ENCODE measurements at places on chromosomes 6 and 20.
A peak's percentile ranks its signal among the peaks of the same experiment; 100 is the strongest.

GRCh38 chr6:112800916-112801315 lies 453.8 kb downstream of the RFPL4B start:
- DNase-seq, result no peak

GRCh38 chr20:53216478-53216855 lies 244.3 kb downstream of the TSHZ2 start:
- DNase-seq, result no peak

DNA sequence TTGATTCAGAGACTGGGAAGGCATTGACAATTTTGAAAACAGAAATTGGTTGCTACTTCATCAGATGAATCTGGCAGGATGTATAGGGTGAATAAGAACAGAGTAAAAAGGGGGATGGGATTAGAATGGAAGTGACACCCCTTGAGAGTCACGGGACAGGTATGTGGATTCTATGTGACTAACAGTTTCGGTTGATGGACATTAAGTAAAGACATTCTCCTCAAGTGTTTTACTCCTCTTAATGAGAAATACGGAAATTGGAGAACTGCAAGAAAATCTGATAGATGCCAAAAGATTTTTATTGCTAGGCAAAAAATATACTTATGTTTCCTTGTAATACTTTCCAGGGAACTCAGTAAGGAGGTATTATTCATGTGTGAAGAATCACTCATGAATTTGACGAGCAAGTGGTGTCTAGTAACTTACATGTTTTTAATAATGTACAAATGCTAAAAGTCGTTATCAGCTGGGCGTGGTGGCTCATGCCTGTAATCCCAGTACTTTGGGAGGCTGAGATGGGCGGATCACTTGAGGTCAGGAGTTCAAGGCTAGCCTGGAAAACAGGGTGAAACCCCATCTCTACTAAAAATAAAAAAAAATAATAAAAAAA lies 135.8 kb downstream of the KIF16B start:
- DNase-seq, result no peak

DNA sequence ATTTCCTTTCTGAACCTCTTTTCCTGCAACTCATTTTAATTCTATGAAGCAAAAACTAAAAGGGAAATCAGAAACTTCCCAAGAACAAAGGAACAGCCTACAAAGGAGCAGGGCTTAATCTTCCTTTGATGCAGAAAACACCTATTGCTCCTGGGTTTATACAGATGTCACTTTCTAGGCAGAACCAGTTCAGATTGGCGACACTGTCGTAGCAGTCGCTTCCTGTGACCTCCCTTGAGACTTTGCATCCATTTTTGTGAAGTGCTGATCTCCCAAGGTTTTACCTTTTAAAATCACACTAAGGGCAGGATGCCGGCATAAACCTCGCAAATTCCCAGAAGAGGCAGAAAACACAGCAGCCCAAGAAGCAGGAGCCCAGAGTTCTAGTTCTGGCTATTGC lies 40.1 kb downstream of the JAG1 start:
- no peak for DNase-seq

- no peak for DNase-seq
Observed at GRCh38 chr6:34030831-34031624, 114.9 kb downstream of the GRM4 start.

- peak; percentile 17 for DNase-seq
Observed at GRCh38 chr20:37590938-37591490, 63.3 kb upstream of the BLCAP start.

DNA sequence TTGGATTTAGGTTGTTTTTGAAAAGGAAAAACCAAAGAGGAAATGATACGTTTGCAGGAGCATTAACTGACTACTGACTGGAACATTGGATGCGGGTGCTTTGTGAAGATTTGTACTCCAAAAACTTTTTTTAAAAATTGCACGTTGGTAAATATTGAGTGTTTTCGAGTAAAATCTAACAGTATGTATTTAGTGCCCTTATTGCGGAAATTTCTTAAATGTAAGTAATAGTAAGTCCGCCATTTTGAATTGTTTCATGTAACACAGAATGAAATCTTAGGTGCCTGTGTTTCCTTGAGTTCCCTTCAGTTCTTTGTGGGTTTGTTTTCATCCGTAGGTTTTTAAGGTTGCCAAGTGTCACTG lies 15.2 kb upstream of the LIN28B start:
- DNase-seq, result peak; percentile 39

DNA sequence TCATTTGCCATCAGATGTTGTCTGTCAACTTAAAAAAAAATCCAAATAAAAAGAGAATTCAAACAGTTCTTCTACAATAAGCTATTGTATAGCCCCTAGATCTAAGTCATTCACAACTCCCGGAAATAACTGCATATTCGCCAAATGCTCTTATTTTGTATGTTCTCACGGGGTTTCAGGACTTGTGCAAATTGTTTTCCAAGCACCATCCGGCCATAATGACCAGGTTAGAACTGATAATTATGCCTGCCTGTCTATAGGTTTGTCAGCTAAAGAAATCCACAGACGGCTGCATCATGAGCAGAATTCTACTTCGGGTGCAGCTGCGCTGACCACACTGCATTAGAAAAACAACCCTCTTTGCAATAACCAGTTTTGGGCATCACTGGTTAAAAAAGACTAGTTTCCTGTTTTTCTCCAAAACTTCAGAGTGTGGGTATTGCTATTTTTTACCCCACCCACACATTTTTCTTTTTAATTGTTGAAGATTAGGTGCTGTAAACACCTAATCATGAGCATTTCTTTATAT lies 87.7 kb downstream of the HIVEP2 start:
- DNase-seq, result no peak

DNA sequence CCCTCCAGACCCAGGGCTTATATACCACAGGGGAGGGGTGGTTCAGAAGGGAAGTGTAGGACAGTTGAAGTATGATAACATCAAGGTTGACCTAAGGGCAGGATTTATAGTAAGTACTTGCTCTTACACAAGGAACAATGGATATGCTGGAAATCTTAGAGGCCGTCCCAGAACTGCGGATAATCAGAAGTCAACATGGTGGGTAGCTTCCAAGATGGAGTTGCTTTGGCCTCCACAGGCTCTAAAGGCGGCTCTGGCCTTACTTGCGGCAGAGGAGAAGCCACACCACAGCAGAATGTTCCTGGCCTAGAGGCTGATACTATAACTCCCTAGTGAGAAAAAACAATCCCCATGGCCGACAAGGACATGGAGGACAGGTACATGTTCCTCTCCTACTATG lies 344.7 kb downstream of the CDC5L start:
- no peak for DNase-seq

DNA sequence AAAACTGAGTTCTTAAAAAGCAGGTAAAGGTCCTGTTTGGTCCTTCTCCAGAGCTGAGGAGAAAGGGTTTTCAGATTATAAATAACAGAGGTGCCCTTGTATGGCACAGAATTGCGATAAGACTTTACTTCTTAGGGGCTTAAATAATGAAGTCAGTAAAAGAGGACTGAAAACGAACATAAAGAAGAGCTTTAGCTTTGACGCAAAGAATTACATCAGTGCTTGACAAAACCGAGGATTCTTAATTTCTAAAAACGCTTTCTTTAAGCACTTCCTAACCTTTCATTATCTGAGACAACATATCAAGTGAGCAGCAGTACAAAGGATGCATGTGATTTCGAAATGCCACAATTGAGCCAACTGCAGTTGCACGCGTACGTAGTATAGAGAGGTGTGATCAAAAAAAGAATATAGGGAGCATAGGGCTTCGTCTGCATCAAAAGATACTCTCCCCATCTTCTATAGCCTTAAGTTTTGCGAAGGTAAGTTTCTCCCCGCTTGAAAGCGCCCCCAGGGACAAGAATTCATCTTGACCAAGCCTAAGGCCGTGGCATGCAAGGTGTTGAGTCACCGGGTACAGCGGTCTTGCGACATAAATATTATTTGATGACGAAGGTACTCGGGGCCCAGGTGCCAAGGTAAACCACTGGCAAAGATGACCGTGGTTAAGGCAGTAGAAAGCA lies 778 bp upstream of the LOC128125822 start:
- DNase-seq, result peak; percentile 95

DNA sequence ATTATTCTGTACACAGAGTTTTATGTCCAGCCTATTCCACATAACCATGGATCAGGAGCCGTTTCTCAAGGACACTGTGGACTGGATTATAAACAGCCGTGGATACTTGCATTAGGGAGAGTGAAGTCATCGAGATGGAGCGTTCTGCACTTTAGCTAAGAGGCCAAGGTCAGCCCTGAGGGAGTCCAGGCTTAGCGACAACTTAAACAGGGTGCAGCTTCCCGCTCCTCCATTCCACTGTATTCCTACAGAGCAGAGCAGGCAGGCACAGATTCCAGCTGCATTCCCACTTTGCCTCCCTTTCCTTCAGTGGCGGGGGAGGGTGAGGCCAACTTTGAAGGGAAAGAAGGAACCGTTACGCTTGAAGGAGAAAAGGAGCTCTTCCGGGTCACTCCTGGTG lies 59.5 kb downstream of the RAMACL start:
- DNase-seq, result no peak

GRCh38 chr6:378090-378957 lies 13.2 kb upstream of the IRF4 start:
- no peak for DNase-seq

DNA sequence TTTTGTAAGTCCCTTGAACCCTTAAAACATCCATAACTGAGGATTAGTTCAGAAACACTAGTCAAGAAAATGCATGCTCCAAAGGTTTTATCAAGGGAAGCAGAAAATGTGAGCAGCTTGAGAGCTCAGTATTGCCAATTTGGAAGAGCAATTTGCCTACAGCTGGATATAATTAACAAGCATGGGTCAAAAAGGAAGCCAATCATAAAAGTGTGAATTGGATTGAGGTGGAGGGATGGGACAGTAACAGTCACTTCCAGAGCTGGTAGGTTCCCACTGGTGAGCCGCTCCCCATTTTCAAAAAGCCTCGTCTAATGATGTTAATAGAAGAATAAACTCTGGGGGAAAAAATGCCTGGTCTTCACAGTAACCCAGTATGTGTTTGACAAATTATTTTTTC lies 5.0 kb upstream of the PTPRK start:
- DNase-seq, result no peak

DNA sequence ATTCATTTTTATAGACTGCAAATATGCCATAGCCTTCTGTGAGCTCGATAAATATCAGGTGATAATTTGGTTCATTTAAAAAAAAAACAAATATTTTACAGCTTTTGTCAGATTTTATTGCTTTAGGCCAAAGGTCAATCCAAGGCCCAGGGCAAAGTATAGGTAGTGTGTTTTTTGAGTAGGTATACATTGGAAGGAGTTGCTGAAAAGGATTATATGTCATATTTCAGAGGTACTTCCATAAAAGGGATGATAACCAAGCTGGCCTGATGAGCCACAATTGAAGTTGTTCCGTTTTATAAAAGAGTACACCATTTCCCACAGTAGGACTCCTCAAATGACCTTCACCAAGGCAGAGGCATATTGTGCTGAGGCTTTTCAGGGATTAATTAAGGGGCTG lies 452.8 kb upstream of the FLRT3 start:
- DNase-seq, result peak; percentile 39

GRCh38 chr6:157887892-157888291 lies 64.8 kb downstream of the SNX9 start:
- DNase-seq, result no peak

GRCh38 chr20:14845199-14846160 lies 508.1 kb upstream of the FLRT3 start:
- no peak for DNase-seq

DNA sequence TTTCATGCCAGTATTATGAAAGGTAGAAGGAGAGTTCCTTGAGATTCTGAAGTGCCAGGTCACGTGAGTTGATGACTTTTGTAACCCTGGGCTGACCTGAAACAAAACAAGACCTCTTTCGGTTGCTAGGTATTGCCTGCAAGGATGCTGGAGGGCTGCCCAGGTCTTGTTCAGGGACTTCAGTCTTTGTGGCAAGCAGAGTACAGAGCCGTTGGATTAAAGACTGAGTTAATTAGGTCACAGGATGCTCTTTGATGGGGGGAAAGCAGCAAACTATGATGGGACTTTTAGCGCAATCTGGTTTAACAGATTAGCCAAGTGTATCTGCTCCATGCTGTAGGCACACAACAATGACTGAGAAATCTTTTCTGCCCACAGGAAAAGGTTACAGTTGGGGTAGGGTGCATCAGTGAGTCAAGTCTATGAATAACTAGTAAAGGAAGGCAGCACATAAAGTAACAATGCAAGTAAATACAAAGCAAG lies 12.8 kb upstream of the ELOVL5 start:
- peak; percentile 12 for DNase-seq

DNA sequence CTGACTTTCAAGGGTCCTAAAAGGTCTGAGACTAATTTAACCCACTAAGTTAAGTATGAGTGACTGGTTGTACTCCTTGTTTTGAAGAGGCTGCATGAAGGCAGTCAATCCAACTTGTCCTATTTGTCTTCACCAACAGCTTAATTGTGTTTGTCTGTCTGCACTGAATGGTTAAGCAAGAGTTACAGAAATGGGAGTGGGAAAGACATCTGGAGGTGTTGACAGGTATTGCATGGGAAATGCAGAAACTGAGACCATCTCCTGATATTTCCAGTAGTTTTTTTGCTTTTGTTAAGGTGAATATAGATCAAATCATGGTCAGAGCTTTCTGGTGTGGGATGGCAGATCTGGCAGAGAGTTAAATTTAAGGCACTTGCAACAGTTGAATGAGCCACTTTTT lies 6.5 kb downstream of the FUT9 start:
- peak; percentile 9 for DNase-seq

DNA sequence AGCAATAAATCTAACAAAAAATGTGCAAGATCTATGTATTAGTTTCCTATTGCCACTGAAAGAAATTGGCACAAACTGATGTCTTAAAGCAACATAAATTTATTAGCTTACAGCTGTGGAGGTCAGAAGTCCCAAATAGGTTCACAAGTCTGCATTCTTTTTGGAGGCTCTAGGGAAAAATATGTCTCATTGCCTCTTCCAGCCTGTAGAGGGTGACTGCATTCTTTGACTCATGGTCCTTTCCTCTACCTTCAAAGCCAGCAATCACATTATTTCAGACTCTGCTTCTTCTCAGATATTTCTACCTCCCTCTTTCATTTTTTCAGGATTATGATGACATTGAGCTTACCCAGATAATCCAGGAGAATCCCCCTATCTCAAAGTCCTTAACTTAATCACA lies 1531.1 kb downstream of the KHDRBS2 start:
- peak; percentile 29 for DNase-seq

GRCh38 chr6:53148684-53149083 lies at the start of gene GCM1:
TSS of gene GCM1 (minus strand) at chr6:53148841. CDS start at chr6:53145632, 3,209 bp downstream.
- peak; percentile 11 for DNase-seq

GRCh38 chr6:76275746-76276145 lies 203.3 kb upstream of the IMPG1 start:
- DNase-seq, result peak; percentile 73

DNA sequence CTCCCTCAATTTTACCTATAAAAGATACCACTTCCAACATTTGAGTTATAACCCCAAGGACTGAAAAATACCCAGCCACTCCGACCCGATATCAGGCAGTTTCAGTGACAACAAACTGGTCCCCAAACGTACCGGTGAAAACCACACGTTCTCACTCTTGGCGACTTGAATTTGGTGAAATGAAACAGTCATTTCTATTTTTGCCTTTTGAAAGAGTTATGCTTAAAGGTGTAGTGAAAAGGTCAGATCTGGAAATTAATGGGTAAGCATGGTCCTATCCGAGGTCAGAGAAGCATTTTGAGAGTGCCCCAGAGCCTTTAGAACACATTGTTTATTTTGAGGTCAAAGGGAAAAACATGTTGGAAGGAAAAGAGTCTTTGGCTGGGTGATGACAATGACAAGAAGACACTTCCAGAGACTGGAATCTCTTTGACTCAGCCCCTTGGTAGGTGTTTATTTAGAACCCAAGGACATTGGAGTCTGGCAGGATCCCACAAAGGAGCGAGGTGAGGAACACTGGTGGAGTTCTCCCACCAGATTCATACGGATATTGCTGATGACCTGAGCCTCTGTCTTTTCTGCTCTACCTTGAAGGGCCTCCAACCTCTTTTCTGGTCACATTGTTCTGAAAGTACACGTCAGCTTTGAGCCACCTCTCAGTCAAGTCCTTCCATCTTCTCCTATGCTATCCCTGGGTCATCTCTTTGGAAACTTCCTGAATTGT lies 235.0 kb downstream of the GMPR start:
- DNase-seq, result no peak
